Heart right ventricle (tissue), 16 donors: ENCODE measurements at places on chromosomes 13 and 19. TPM values are rescaled to one million over a fixed set of nuclear protein-coding genes. Genes with fewer than 3 reads are reported as not detected.

Gene NECTIN2
- total RNA-seq = 45.6 TPM

Gene CCL25
- total RNA-seq = not detected

Gene FBXO46
- 9.6 TPM for total RNA-seq

Gene PLEKHF1
- 14.9 TPM for total RNA-seq

Gene GNG8
- 5.9 TPM for total RNA-seq

Gene ZNF763
- total RNA-seq = 6.1 TPM

Gene RNF225
- total RNA-seq = not detected

- no peak overlapping the region for H3K27ac ChIP-seq
- H3K4me3 ChIP-seq = no peak overlapping the region
- no peaks in the 10 kb centered on the region for H3K27me3 ChIP-seq
These were observed 149.1 kb downstream of the COG6 start for GRCh38 chr13:39804332-39805210.

- no peaks in the 10 kb centered on the region for H3K36me3 ChIP-seq
- H3K4me3 ChIP-seq = no peak overlapping the region
- no peaks in the 10 kb centered on the region for H3K4me1 ChIP-seq
- no peak overlapping the region for H3K27ac ChIP-seq
These were observed 1007.2 kb downstream of the PCDH9 start for GRCh38 chr13:66222926-66223325.

DNA sequence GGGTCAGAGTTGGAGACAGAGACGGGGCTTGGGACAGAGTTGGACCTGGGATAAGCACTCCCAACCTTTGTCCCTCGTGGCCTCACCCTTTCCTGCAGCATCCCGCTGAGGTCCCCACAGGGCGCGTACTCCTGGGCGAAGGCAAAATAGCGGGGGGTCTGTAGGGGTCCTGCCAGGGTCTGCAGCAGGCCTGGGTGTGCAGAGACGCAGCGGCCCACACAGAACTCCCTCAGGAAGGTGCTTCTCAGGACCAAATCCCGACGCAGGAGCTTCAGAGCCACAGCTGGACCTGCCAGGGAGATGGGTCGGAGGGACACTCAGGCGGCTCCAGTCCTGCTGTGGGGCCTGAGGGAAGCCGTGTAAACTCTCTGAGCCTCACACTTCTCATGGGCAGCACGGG is 1.3 kb downstream of the SBK3 start:
- H3K4me1 ChIP-seq = peaks cover 33% of the 10 kb centered on the region
- H3K27me3 ChIP-seq = no peaks in the 10 kb centered on the region
- H3K27ac ChIP-seq = no peak overlapping the region
- H3K36me3 ChIP-seq = no peaks in the 10 kb centered on the region

- H3K27me3 ChIP-seq = no peaks in the 10 kb centered on the region
- no peak overlapping the region for H3K27ac ChIP-seq
- no peaks in the 10 kb centered on the region for H3K4me1 ChIP-seq
- H3K4me3 ChIP-seq = no peak overlapping the region
- no peak for DNase-seq
These were observed 9.6 kb upstream of the ELL start for GRCh38 chr19:18531485-18531884.

DNA sequence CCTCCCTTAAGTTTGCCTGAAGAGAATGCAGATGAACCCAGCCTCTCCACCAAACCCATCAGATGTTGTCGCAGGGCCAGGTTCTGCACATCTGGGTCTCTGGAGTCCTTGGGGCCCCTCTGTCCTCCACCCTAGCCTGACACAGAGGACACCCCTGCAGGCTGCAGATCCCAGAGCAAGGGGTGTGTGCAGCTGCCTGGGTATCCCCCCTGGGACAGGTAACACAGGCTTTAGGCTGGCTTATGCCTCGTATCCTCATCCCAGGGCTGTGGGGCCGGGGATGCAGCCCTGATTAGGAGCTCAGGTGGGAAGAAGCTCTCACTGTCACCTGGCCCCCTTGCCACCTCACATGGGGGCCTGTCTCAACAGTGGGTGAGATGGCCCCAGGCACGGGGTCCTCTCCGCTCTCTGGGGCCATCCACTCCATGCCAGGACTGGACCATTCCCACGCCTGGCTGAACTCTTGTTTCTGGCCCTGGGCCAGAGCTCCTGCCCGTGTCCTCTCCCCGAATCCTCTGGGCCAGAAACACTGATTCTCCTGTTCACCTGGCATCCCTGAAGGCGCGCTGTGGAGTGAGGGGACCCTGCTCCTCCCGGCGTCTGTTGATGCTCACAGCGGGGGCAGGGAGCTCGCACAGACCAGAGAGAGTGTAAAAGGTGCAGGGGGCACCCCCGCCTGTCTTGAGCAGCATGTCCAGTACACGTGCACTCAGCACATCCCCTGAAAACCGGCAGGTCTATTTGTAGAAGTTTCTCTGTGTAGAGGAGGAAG is 38.7 kb upstream of the TPM4 start:
- no peak overlapping the region for H3K4me3 ChIP-seq
- peaks cover 8% of the 10 kb centered on the region for H3K4me1 ChIP-seq
- no peak for DNase-seq
- no peaks in the 10 kb centered on the region for H3K36me3 ChIP-seq
- no peak overlapping the region for H3K27ac ChIP-seq
- no peaks in the 10 kb centered on the region for H3K27me3 ChIP-seq

DNA sequence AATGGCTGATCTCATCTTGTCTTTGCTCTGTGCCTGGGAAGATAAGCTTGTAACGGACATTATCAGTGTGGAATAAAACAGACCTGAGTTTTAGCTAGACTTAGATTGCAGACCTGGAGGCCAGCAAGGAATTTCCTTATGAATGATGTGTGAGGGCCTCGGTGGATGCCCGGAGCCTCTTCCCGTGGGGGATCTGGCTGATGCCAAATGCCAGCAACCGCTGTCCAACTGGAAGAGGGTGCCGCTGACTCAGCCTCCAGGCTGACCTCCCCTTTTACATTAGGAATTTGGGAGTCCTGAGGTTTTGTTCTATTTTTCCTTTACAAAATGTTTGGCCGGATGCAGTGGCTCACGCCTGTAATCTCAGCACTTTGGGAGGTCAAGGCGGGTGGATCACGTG is 19.6 kb upstream of the LILRA2 start:
- no peak overlapping the region for H3K4me3 ChIP-seq
- no peak overlapping the region for H3K27ac ChIP-seq
- no peak for DNase-seq
- H3K36me3 ChIP-seq = no peaks in the 10 kb centered on the region
- H3K4me1 ChIP-seq = no peaks in the 10 kb centered on the region
- peaks cover 15% of the 10 kb centered on the region for H3K27me3 ChIP-seq

DNA sequence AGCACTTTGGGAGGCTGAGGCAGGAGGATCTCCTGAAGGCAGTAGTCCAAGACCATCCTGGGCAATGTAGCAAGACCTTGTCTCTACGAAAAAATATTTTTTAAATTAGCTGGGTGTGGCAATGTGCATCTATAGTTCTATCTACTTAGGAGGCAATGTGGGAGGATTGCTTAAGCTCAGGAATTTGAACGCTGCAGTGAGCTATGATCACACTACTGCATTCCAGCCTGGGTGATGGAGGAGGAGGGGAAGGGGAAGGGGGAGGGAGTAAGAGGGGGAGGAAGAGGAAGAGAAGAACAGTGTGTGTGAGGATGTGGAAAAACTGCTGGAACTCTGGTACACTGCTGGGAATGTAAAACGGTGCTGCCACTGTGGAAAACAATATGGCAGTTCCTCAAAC is 9.2 kb upstream of the CLIP3 start:
- no peaks in the 10 kb centered on the region for H3K27me3 ChIP-seq
- no peak for DNase-seq
- H3K27ac ChIP-seq = no peak overlapping the region
- peaks cover 26% of the 10 kb centered on the region for H3K36me3 ChIP-seq

DNA sequence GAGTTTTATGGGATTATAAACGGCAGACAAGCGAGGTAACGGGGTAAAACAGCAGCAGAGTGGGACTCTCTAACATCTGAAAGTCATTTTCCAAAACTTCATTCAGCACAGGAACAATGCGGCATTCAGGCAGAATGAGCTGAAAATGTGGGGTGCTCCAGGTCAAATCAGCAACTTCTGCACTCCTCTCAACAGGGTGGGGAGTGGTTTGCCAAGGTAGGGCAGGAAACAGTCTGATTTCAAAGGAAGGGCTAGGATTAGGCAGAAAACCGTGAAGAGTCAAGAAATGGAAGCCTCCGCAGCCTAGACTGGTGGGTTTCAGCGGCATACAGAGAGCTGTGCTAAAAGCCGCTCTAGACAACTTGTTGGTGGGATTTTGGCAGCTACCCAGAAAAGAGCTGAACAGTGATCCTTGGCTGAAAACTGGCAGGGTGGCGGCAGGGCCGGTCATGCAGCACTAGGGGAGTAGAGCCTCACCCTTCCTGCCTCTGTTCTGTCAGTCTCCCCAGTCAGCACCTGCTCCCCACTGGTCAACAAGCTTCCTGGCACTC is 154.2 kb upstream of the KLF12 start:
- no peaks in the 10 kb centered on the region for H3K27me3 ChIP-seq
- H3K27ac ChIP-seq = no peak overlapping the region
- peak overlapping the region; percentile 34 for H3K4me3 ChIP-seq
- H3K36me3 ChIP-seq = no peaks in the 10 kb centered on the region

GRCh38 chr13:44498969-44499368 is 77.2 kb downstream of the TSC22D1 start:
- H3K27ac ChIP-seq = no peak overlapping the region
- no peak for DNase-seq
- no peaks in the 10 kb centered on the region for H3K27me3 ChIP-seq
- H3K4me3 ChIP-seq = no peak overlapping the region

- H3K36me3 ChIP-seq = peaks cover 34% of the 10 kb centered on the region
These were observed 9.0 kb upstream of the CIRBP start for GRCh38 chr19:1259876-1260748.

- DNase-seq = no peak
- H3K27me3 ChIP-seq = no peaks in the 10 kb centered on the region
- no peak overlapping the region for H3K4me3 ChIP-seq
- no peaks in the 10 kb centered on the region for H3K36me3 ChIP-seq
These were observed 18.7 kb upstream of the NMRK2 start for GRCh38 chr19:3914199-3914598.
